ENCODE measurements at places on chromosomes 16 and 17. TPM values are rescaled to one million over a fixed set of nuclear protein-coding genes. Genes with fewer than 3 reads are reported as not detected.

The SLC12A3 gene
- total RNA-seq, result not detected

The LITAFD gene
- not detected for total RNA-seq

The AKAP10 gene
- total RNA-seq, result 5.9 TPM

The CAVIN1 gene
- total RNA-seq, result 48.7 TPM

The MYBBP1A gene
- 177 TPM for total RNA-seq

The ITGAL gene
- total RNA-seq, result not detected

The DPEP3 gene
- not detected for total RNA-seq

The PARD6A gene
- 38.1 TPM for total RNA-seq

The RANBP10 gene
- total RNA-seq, result 8.3 TPM

The CCDC40 gene
- 7.0 TPM for total RNA-seq

The KCNH4 gene
- total RNA-seq, result not detected

The ABCA6 gene
- not detected for total RNA-seq

The STH gene
- not detected for total RNA-seq

GRCh38 chr17:32553168-32553567, 66.4 kb downstream of the CDK5R1 start:
- no peak for DNase-seq

DNA sequence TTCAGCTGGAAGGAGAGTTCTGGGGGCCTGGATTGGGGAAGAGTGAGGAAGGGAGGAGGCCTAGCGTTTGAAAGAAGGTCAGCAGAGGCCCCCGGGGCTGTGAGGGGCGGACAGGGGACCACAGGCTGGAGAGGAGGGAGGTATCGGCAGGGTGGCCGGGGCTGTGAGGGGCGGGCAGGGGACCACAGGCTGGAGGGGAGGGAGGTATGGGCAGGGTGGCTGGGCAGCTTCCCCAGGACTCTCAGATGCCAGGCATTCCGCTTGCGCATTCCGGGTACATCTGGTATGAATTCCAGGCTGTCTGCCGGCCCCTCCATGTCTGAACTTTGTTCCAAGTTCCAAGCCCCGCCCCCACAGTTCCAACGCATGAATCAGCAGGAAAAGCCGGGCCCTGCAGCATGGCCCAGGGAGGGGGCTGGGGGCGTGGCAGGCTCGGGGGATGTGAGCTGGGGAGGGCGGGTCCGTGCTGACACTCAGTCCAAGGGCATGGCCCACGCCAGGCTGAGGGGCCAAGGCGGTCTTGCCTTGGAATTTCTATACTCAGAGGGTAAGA, 4.3 kb upstream of the TLCD2 start:
- peak; percentile 90 for DNase-seq

- peak; percentile 28 for DNase-seq
These were observed 67.9 kb downstream of the ZZEF1 start for GRCh38 chr17:4074831-4075495.

- DNase-seq, result no peak
These were observed 127.0 kb upstream of the NLRP1 start for GRCh38 chr17:5711344-5711743.

DNA sequence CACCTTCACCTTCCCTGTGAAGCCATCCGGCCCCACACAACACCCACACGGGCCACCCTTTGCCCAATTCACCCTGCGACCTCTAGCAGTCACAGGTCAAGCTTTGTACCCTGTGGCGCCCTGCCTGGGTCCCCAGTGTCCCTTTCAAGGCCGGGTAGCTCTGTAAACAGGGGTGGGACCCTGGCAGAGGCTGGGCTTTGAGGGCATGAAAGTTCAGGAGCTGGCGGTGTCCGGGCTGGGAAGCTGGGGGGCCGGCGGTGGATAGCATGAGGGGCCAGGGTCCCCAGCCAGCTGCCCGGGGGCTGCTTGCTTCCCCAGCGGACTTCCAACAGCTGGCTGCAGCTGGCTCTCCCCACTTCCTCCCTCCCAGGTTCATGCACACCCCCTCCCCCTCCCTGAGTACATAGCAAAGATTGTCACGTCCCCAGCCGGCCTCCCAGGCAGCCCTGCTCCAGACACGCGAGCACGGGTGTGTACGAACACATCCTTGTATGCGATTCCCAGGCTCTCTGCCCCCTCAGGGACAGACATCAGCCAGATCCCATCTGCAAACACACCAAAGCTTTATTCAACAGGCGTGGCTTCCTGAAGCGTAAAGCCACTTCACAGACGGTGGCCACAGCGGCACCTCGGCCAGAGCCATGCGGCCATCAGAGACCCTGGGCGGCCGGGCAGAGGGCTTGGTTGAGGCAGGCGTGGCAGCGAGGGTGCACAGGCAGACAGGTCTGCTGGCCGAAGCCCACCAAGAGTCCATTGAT, 8.2 kb downstream of the NTHL1 start:
- DNase-seq, result peak; percentile 72

DNA sequence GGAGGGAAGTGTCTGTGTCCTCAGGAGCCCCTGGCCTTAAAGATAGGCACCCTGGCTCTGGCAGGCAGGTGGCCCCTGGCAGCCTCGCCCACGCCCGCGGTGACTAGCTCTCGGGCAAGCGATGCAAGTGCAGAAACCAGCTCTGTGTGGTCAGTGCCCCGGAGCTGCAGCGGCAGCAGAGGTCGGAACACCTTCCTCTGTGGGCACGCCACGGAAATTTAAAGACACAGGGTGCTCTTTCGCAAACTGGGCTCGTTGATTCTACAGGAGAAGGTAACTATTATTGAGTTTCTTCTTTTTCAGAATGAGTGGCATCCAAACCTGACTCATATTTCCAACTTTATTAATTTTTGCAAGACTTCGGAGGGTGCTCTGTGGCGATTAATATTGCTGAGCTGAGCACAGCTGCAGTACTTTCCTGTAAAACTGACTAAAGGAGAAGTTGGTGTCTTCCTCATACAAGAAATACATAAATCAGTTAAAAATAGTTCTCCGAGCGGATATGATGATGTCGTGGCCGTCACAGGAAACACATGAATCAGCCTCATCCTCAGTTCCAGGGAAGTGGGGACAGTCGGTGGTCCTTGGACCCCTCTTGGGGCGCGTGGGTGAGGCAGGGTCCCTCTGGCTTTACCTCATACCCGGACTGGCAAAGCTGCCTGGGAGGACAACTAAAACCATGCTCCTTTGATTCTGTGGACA, 120.2 kb downstream of the METRNL start:
- DNase-seq, result no peak

DNA sequence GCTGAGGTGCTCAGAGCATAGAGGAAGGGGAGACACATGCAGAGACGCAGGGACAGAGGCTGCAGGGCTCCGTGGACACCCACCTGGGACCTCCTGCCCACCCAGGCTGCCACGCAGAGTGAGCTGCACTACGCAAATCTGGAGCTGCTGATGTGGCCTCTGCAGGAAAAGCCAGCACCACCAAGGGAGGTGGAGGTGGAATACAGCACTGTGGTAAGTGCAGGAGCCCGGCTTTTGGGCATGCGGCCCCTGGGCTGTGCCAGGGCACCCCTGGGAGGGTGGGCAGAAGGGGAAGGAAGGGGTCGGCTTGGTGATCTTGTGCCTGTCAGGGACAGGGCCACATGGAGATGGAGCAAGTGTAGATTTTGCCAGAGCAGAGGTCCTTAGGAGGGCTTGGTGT, 15.2 kb downstream of the CD300A start:
- DNase-seq, result no peak

- no peak for DNase-seq
These were observed 12.2 kb downstream of the AANAT start for GRCh38 chr17:76479515-76480060.

GRCh38 chr17:51487947-51488346, 227.6 kb downstream of the UTP18 start:
- peak; percentile 39 for DNase-seq

GRCh38 chr17:40859536-40859935, 7.5 kb downstream of the KRT12 start:
- peak; percentile 50 for DNase-seq

- no peak for DNase-seq
These were observed 1304.7 kb downstream of the CDH8 start for GRCh38 chr16:60731329-60732050.

DNA sequence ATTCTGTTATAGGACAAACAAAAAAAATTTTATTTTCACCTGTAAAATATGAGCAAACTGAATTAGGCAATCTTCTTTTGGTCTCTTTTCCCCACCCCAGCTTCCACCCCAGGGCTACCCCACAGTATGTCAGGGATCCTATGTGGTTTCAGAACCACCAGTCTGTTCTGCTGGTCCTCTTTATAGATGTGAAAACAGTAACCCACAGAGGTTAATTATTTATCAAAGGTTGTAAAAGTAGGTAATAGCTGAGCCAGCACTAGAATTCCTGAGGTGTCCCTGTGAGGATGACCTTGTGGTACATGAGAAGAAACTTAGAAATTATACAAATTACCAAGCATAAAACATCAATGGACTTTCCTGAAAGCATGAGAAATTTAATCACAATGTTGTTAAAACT, 428.7 kb downstream of the CNTNAP4 start:
- DNase-seq, result peak; percentile 25

- DNase-seq, result no peak
These were observed 5.2 kb upstream of the MYH4 start for GRCh38 chr17:10474536-10474935.

GRCh38 chr17:70916469-70916868, 747.1 kb downstream of the KCNJ2 start:
- no peak for DNase-seq

- DNase-seq, result no peak
These were observed 80.6 kb downstream of the TUBD1 start for GRCh38 chr17:59812139-59812538.

DNA sequence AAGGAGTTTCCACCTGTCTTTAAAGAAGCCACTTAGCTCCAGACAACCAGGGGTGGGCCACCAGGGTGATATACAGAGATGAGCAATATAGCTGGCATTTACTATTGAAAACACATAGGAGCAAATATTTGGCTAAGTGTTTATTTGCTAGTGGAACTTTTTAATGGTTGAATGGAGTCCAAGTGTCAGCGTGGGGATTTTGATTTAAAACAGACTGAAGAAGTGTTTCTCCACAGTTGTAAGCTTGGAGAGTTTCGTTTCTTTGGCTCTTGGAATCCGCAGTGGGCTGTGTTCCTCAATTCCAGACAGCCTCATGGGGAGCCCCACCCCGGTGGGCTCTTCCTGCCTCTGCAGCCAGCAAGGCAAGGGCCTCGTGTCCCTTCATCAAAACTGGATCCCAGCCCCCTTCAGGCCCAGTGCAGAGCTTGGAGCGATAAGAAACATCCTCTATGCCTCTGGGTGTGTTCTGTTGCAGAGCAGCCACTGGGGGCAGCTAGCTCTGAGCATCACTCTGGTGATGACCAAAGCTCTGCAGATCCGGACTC, 36.1 kb downstream of the NOG start:
- DNase-seq, result peak; percentile 12

DNA sequence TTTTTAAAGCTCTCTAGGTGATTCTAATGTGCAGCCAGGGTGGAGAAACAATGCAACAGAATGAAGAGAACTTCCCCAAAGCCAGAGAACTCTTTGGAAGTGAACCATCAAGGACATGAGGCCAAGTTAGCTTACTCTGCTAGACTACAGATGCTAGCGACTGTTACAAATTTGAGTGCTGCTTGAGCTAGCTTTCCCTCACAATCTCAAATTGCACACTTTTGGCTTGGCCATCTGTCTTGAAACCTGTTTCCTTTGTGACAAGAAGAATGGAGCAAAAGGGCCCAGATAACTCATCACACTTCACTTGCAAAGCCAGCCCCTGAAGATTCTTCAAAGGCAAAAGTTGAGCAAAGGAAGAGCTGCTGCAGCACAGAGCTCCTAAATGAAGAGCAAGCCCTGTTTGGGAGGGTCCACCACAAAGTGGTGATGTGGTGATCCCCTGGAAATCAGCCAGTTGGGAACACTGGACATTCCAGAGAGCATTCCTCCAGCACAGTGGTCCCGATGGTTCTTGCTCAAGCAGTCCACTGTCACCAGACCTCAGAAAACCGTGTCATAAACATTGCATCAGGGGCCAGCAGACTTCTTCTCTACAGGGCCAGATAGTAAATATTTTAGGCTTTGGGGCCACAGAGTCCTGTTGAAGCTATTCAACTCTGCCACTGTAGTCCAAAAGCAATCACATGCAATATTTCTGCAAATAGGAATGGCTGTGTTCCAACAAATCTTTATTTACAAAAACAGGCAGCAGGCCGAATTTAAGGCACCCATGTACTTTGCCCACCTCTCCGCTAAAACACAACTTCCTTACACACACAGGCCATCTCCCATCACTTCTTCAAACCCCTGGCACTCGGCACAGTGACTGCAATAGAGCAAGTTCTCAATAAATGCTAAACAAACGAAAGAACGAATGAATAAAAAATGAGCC, 21.2 kb downstream of the SLC39A11 start:
- DNase-seq, result no peak

GRCh38 chr17:61048376-61049106, 351.1 kb upstream of the TBX2 start:
- DNase-seq, result no peak

- DNase-seq, result no peak
These were observed 68.6 kb upstream of the MRTFB start for GRCh38 chr16:14002416-14002990.

GRCh38 chr17:1720856-1721386, 3.6 kb upstream of the WDR81 start:
- DNase-seq, result peak; percentile 62

DNA sequence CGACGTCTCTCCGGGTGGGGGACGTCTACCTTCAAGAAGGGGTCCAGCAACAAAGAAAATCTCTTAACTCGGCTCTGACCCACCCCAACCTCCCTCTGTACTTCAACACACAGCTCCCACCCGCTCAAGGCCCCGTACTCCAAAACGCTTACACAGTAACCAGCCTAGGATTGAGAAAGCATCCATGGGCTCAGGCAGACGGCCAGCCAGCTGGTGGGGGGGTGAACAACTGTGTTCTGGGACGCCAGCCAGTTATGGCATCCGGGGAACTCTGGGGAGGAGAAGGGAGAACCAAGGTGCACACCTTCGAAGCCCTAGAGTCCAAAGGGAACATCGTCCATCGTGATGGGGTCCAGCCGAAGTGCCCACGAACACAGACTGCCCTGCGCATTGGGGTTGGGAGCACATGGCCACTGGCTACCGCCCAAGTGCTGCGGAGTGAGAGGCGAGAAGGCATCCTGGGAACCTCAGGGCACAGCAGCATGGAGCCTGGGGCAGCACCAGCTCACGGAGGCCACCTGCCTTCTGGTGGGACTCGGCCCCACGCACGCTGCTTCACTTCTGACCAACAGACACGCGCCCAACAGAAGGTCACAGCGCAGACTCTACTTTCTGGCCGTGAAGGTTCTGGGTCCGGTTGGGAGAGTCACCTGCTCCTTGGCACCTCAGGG, 14.3 kb downstream of the SLC16A3 start:
- peak; percentile 48 for DNase-seq

DNA sequence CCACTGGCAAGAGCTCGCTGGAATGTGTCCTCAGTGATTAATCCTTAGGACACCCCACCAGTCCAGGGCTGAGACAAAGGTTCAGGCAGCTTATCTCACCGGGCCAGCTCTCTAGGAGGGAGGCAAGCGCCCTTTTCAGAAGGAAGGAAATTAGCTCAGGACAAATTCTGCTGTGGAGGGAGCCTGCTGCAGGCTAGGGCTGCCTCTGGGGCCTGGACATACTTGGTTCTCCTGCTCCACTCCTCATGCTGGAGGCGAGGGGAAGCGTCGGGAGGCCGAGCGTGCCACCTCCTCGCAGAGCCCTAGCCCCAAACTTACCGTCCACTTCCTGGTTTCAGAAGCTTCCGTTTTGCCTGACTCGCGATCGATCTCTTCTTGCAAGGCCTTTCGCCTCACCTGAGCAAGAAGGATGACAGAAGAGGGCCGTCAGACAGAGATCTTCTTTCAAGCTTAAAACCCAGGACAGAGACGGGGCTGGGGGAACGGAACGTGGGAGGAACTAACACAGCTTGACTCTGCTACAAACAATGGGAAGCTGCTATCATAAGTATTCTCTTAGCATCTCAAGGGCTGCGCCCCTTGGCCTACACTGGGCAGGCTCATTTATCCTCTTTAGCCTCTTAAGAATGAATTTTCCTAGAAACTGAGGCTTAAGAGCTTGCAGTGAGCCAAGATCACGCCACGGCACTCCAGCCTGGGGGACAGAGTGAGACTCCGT, 7.7 kb downstream of the KNOP1 start:
- DNase-seq, result no peak
